Thyroid gland (tissue), 4 donors: ENCODE measurements at places on chromosomes 1 and 21. TPM values are rescaled to one million over a fixed set of nuclear protein-coding genes. Genes with fewer than 3 reads are reported as not detected.
A peak's percentile ranks its signal among the peaks of the same experiment; 100 is the strongest.

The NEGR1 gene
- total RNA-seq = 12.4 TPM

GRCh38 chr21:35748678-35749314 lies 311.5 kb downstream of the SETD4 start:
- no peak overlapping the region for H3K27ac ChIP-seq
- H3K27me3 ChIP-seq = no peaks in the 10 kb centered on the region
- no peak for DNase-seq

- H3K27ac ChIP-seq = no peak overlapping the region
- no peaks in the 10 kb centered on the region for H3K27me3 ChIP-seq
- H3K4me3 ChIP-seq = no peak overlapping the region
- no peaks in the 10 kb centered on the region for H3K4me1 ChIP-seq
- H3K36me3 ChIP-seq = no peaks in the 10 kb centered on the region
Measured at GRCh38 chr1:40951943-40952743, 27.4 kb upstream of the CTPS1 start.

The RNF186 gene
- total RNA-seq = not detected

DNA sequence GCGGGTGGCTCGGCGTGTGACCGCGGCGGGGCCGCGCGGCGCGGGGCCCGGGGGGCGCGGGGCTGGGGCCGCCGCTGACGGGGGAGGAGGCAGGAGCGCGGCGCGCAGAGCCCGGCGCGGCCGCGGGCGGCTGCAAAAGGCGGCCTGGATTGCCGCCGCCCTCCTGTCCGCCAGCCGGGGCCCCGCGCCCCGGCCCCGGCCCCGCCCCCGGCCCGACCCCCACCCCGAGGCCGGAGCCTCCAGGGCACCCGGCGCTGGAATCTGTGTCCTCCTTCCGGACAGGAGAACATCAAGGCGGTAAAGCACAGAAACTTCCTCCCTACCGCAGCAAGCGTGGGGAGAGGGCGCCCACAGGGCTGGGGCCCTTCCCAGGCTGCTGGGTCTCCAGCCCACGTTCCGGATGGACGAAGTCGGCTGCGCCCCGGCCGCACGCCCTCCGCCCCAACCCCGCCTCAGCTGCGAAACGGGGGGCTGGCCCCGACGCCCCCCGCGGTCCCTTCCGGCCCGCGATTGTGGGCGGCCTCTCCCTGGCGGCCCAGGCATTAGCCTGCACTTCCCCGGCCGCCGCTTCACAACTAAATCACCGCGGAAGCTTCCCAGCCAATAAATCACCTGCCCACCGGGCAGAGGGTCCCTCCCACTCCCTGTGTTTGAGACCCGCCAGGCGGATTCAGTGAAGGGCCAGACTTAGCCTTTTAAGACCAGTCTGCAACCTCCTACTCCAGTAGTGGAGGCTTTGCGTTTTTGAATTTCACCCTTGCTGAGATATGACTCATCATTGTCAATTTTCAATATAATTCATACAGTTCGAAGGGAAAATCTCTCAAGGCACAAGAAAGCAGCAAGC lies 106.0 kb downstream of the SLC45A1 start:
- peak overlapping the region; percentile 89 for H3K4me3 ChIP-seq
- H3K27ac ChIP-seq = peak overlapping the region; percentile 99
- no peaks in the 10 kb centered on the region for H3K27me3 ChIP-seq
- H3K36me3 ChIP-seq = no peaks in the 10 kb centered on the region
- peaks cover 55% of the 10 kb centered on the region for H3K4me1 ChIP-seq

DNA sequence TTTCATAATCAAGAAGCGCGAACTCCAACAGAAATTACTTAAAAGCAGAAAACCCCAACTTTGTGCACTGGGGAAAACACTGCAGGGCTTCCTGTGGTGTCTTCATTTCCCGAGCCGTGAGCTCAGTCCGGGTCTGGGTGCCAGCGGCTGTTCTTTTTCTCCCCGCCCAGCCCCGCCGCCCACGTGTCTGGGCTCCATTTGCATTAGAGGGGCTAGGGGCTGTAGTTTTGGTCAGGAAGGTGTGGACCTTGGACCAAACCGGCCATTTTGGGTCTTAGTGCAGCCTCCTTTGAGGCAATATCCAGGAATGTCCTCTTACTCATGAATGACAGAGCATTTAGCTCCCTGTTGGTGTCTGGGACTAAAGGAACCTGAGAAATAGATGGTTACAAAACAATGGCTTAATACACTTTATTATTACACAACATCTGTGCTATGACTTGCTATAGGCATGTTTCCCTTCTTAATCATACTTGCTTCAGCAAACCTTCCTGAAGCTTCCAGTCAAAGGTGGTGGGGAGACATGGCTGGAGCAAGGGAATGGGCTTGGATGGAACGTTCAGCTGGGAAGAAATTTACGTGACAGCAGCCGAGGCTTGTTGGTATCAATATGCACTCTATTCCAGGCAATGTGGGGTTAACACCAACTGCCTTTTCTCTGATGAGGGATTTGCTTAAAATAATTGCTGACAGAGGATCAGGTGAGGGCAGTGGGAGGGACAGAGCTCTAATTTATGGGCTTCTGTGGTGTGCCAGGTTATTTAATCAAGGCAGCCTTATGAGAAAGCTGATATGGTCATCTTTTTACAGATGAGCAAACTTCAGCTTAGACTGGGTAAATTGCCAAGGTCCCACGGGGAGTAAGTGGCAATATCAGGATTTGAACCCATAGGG lies 1.1 kb downstream of the AGTRAP start:
- H3K4me3 ChIP-seq = peak overlapping the region; percentile 98
- peaks cover 34% of the 10 kb centered on the region for H3K4me1 ChIP-seq

DNA sequence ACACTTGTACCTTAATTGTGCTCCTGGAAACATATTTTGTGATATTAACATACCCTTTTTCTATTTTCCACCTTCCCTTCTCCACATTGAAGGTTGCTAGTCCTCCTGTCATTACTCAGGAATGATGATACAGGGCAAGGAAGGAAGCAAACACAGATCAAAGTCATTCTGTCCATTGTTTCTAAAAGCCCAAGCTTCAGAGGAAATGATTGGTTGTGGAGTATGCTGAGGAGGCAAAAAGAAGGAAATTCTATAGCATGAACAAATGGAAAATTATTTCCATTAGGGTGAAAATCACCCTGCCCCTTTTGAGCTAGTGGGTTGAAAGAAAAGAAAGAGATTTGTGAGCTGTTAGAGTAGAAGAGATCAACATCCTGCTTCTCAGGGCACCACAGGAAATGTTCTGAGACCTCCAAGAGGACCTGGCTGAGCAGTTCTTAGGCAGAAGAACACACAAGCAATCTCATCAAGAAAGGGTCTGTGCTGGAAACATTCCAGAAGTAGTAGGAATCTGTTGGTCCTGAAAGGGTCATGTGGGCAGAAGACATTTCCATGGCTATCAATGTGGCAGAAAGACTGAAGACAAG lies 29.0 kb upstream of the PRRX1 start:
- no peaks in the 10 kb centered on the region for H3K27me3 ChIP-seq
- H3K4me1 ChIP-seq = no peaks in the 10 kb centered on the region
- H3K27ac ChIP-seq = no peak overlapping the region
- no peak for DNase-seq

- no peak overlapping the region for H3K27ac ChIP-seq
- H3K4me3 ChIP-seq = no peak overlapping the region
- DNase-seq = no peak
- peaks cover 8% of the 10 kb centered on the region for H3K4me1 ChIP-seq
- no peaks in the 10 kb centered on the region for H3K27me3 ChIP-seq
Measured at GRCh38 chr1:2859219-2859880, 57.9 kb upstream of the TTC34 start.

DNA sequence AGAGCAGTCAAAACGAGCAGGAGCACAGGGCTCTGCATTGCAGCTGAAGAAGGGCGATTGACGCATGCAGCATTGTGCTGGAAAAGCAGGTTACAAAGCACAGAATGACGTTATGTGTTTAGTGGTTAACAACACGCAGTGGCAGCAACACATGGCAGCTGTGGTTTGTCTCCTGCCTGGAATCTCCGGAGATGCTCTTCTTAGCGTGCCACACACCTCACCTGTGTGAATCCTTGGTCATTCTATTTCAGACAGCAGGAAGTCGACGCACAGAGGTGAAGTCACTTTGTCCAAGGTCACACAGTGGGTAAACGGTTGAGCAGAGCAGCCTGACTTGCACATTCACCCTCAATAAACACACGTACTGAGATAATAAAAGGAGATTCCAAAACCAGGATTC lies 14.7 kb downstream of the OBSCN start:
- no peaks in the 10 kb centered on the region for H3K4me1 ChIP-seq
- no peak for DNase-seq
- H3K4me3 ChIP-seq = no peak overlapping the region

- no peaks in the 10 kb centered on the region for H3K36me3 ChIP-seq
- H3K4me1 ChIP-seq = no peaks in the 10 kb centered on the region
- H3K27me3 ChIP-seq = no peaks in the 10 kb centered on the region
- DNase-seq = peak; percentile 7
- H3K4me3 ChIP-seq = peak within 1 kb of the TSS; percentile 36
Measured at GRCh38 chr21:25638660-25639550, at the start of gene JAM2. Gene JAM2, plus strand, starts transcription at chr21:25639258. Its CDS starts 564 bp downstream, at chr21:25639822.

GRCh38 chr1:178847396-178847849 lies 23.5 kb downstream of the ANGPTL1 start:
- H3K27ac ChIP-seq = peak overlapping the region; percentile 51
- H3K4me1 ChIP-seq = peaks cover 12% of the 10 kb centered on the region
- peak; percentile 8 for DNase-seq

DNA sequence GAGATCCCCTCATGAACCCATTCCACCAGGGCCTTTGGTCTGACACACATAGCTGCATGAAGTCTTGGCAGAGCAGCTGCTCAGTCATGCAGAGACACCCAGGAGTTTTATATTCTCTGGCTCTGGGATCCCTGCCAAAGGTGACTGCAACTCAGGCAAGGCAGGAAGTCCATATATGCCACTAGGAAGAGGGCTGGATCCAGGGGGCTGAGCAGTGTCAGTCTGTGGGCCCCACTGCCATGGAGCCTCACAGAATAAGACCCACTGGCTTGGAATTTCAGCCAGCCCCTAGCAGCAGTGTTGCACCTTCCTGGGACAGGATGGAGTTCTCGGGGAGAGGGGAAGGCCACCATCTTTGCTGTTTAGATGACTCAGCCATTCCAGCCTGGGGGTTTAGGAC lies 199.7 kb downstream of the TBX15 start:
- peaks cover 43% of the 10 kb centered on the region for H3K4me1 ChIP-seq
- no peaks in the 10 kb centered on the region for H3K36me3 ChIP-seq

The VPS72 gene
- 47.5 TPM for total RNA-seq

- no peak for DNase-seq
- H3K4me3 ChIP-seq = no peak overlapping the region
- H3K27ac ChIP-seq = no peak overlapping the region
- H3K36me3 ChIP-seq = no peaks in the 10 kb centered on the region
- H3K4me1 ChIP-seq = no peaks in the 10 kb centered on the region
Measured at GRCh38 chr1:225366552-225366951, 61.3 kb downstream of the LBR start.

The SLAMF1 gene
- 0.81 TPM for total RNA-seq

The BTBD8 gene
- 11.0 TPM for total RNA-seq

DNA sequence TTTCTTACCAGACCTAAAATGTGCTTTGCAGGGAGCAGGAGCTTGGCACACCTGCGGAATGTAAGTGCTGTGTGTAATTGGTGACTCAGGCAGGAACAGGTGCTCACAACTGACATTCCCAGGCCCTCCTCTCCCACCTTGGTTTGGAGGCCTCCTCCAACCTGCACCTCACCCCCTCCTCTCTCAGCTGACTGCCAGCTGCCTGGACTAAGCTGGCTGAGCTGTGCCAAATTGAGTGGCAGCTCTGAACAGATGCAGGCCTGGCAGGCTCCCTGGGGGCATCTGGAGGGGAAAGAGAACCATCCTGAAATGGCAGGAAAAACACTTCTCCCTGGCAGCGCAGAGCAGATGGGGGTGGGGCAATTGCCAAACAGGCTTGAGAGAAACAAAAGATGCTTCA lies 91.7 kb upstream of the PGBD5 start:
- H3K27ac ChIP-seq = no peak overlapping the region
- no peaks in the 10 kb centered on the region for H3K36me3 ChIP-seq
- no peaks in the 10 kb centered on the region for H3K27me3 ChIP-seq
- H3K4me1 ChIP-seq = no peaks in the 10 kb centered on the region

The RCSD1 gene
- 7.1 TPM for total RNA-seq

- no peaks in the 10 kb centered on the region for H3K27me3 ChIP-seq
- no peak overlapping the region for H3K4me3 ChIP-seq
- no peaks in the 10 kb centered on the region for H3K36me3 ChIP-seq
- DNase-seq = no peak
- peaks cover 18% of the 10 kb centered on the region for H3K4me1 ChIP-seq
- H3K27ac ChIP-seq = peak overlapping the region; percentile 73
Measured at GRCh38 chr1:241640867-241641622, 876 bp upstream of the CHML start.

- H3K4me1 ChIP-seq = no peaks in the 10 kb centered on the region
- DNase-seq = peak; percentile 29
- no peak overlapping the region for H3K4me3 ChIP-seq
- no peaks in the 10 kb centered on the region for H3K36me3 ChIP-seq
- H3K27ac ChIP-seq = no peak overlapping the region
Measured at GRCh38 chr1:219812491-219813203, 115.7 kb downstream of the SLC30A10 start.

GRCh38 chr1:53899206-53899628 lies 5.2 kb downstream of the DIO1 start:
- H3K4me1 ChIP-seq = peaks cover 72% of the 10 kb centered on the region
- H3K27ac ChIP-seq = peak overlapping the region; percentile 91
- H3K27me3 ChIP-seq = no peaks in the 10 kb centered on the region
- no peaks in the 10 kb centered on the region for H3K36me3 ChIP-seq
- no peak overlapping the region for H3K4me3 ChIP-seq

- no peak for DNase-seq
- H3K36me3 ChIP-seq = no peaks in the 10 kb centered on the region
- H3K4me1 ChIP-seq = no peaks in the 10 kb centered on the region
- H3K27me3 ChIP-seq = no peaks in the 10 kb centered on the region
Measured at GRCh38 chr21:45080639-45081414, 6.4 kb downstream of the ADARB1 start.

- peak within 1 kb of the TSS; percentile 83 for H3K4me3 ChIP-seq
- DNase-seq = peak; percentile 77
- H3K27me3 ChIP-seq = no peaks in the 10 kb centered on the region
Measured at GRCh38 chr1:183023146-183023600, at the start of gene LAMC1. Gene LAMC1, plus strand, starts transcription at chr1:183023420. Its CDS starts 297 bp downstream, at chr1:183023717.

GRCh38 chr1:116909512-116910378 lies at the start of gene PTGFRN:
Gene PTGFRN, plus strand, starts transcription at chr1:116909916. Its CDS starts 288 bp downstream, at chr1:116910204.
- peak within 1 kb of the TSS; percentile 83 for H3K27ac ChIP-seq
- DNase-seq = peak; percentile 76
- peaks cover 6% of the 10 kb centered on the region for H3K4me1 ChIP-seq
- H3K36me3 ChIP-seq = no peaks in the 10 kb centered on the region

The CACYBP gene
- total RNA-seq = 67.7 TPM

DNA sequence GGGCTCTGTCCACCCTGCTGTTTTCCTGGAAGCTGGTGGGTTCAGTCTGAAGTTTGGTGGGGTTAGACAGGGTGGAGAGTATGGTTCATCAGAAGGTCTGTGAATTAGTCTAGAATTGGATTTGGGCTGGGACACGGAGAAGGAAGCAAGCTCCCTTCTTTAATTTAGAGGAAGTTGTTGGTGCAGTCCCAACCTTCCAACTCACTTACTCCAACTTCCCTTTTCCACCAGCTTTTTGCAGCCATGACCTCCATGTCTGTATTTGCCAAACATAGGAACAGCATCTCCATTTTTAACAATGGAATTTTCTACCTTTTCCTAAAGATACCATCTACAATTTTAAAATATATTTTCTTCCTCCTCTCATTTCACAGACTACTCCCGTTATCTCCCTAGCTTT lies 28.5 kb upstream of the PRELP start:
- no peaks in the 10 kb centered on the region for H3K27me3 ChIP-seq
- H3K27ac ChIP-seq = no peak overlapping the region
- no peak overlapping the region for H3K4me3 ChIP-seq
- H3K4me1 ChIP-seq = peaks cover 26% of the 10 kb centered on the region
- H3K36me3 ChIP-seq = no peaks in the 10 kb centered on the region

GRCh38 chr1:32055416-32055815 lies 17.3 kb upstream of the TMEM39B start:
- no peak for DNase-seq
- peaks cover 25% of the 10 kb centered on the region for H3K36me3 ChIP-seq
- no peaks in the 10 kb centered on the region for H3K4me1 ChIP-seq
- H3K27me3 ChIP-seq = no peaks in the 10 kb centered on the region
